Osteoblast (primary cell): ENCODE measurements at places on chromosomes 7 and 10. TPM values are rescaled to one million over a fixed set of nuclear protein-coding genes. Genes with fewer than 3 reads are reported as not detected.

DNA sequence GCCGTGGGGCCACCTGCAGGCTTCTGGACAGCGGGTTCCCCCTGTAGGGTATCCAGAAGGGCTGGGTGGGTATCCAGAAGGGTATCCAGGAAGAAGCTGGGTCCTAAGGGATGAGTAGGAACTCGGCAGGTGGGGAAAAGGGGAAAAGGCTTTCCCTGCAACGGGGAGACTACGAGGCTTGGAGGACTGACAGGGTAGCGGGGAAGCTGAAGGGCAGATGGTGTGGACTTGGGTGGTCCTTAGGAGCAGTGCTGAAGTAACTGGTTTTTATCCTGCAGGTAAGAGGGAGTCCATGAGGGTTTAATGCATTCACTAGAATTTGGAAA lies 525 bp downstream of the UBE2D4 start:
- DNase-seq = no peak
- no peaks in the 10 kb centered on the region for H3K27me3 ChIP-seq
- H3K4me1 ChIP-seq = peaks cover 10% of the 10 kb centered on the region
- peak overlapping the region; percentile 78 for H3K27ac ChIP-seq
- no peaks in the 10 kb centered on the region for H3K36me3 ChIP-seq
- H3K4me3 ChIP-seq = peak overlapping the region; percentile 82

Gene LRCH4
- 14.5 and 18.0 TPM in 2 replicates for total RNA-seq

- no peak for DNase-seq
- H3K27ac ChIP-seq = no peak within 1 kb of the TSS
- H3K36me3 ChIP-seq = no peaks in the 10 kb centered on the region
- H3K4me3 ChIP-seq = no peak within 1 kb of the TSS
- H3K27me3 ChIP-seq = peaks cover 51% of the 10 kb centered on the region
Measured at GRCh38 chr7:150978126-150978789, at the start of gene KCNH2. Gene KCNH2, minus strand, starts transcription at chr7:150978321. Its CDS starts 408 bp downstream, at chr7:150977913.

DNA sequence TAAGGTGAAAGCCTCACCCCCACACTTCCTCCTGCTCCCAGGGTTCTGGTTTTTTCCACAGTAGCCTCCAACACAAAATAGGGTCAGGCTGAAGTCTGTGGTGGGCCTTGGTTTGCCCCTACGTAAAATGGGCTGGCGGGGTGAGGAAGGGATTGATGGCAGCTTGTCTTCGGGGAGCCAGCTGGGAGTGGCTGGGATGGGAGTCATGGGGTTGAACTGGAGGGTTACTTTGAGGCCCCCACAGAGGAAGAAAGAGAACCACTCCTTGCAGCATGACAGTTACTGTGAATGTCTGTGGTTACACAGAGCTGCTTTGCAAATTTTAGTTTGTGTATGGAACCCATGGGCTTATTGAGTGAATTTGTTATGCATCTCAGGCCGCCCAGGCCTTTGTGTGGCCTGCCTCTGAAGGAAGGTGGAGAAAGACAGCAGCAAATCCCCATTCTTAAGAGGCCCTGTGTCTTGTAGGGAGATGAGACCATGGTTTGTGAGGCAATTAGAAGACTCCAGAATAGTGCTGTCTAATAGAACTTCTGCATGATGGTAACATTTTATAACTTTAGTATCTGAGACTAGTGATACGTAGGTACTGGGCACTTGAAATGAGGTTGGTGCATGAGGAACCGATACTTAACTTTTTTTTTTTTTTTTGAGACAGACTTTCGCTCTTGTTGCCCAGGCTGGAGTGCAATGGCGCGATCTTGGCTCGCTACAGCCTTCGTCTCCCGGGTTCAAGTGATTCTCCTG lies 8.1 kb downstream of the TRIM8 start:
- peak overlapping the region; percentile 23 for H3K27ac ChIP-seq
- H3K27me3 ChIP-seq = no peaks in the 10 kb centered on the region
- H3K36me3 ChIP-seq = peaks cover 66% of the 10 kb centered on the region
- H3K4me3 ChIP-seq = no peak overlapping the region
- H3K4me1 ChIP-seq = peaks cover 24% of the 10 kb centered on the region

Gene DPP6
- not detected in 2 replicates for total RNA-seq

DNA sequence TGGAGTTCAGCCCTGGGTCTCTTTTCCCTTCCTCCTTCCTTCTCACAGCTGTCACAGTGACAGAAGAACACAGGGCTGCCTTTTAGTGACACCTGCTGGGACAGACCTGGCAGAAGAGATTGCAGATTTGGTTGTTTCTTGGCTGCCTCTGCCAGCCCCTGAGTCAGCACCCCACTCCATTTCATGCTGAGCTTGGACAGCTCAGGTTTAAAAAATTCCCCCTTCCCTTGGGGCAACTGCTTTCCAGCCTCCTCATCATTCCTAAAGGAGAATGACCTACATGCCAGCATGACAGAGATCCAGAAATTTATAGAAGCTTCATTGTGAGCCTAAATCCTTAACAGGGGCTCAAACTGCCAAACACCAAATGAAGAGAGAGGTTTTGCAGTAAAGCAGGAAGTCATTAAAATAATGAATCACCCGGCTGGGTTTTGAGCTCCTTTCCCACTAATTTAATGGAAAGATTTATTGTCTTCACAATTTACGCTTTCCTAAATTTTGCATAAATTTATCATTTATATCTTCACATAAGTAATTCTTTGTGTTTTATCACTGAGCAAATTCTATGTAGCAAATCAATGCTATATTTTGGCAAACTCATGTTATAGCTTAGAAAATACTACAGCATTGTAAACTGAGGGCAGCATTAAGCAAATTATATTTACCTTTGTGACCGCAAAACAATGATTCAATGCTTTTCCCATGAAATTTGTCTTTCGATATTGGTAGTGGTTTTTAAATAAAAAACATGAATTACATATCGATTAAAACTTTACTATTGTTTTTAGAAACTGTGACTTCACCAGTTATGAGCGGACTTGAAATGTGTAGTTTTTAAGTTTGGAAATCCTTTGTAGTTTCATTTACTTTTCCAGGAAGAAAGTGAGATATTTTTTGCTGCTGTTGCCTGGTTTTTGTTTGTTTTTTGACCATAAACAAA lies 399.5 kb upstream of the ANKRD30A start:
- no peaks in the 10 kb centered on the region for H3K27me3 ChIP-seq
- no peaks in the 10 kb centered on the region for H3K36me3 ChIP-seq
- H3K27ac ChIP-seq = peak overlapping the region; percentile 26
- H3K4me3 ChIP-seq = no peak overlapping the region
- H3K4me1 ChIP-seq = peaks cover 22% of the 10 kb centered on the region
- peak; percentile 94 for DNase-seq

Gene PTN
- total RNA-seq = 21.0 and 33.3 TPM in 2 replicates

DNA sequence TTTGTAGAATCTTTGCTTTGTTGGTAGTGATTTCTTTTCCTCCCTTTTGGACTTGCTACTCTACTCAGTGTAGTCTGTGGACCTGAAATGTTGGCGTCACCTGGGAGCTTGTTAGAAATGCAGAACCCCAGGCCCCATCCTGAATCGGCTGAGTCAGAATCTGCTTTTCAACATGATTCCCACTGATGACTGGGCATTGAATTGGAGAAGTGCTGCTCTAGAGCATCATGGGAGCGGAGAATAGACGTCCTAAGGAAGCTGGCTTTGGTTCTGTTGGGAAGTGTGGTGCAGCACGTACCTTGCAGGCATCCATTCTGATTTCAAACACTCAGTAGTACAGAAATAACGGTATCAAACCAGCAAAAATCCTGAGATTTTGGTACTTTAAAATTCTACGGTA lies 54.7 kb downstream of the RBM33 start:
- no peaks in the 10 kb centered on the region for H3K4me1 ChIP-seq
- no peak for DNase-seq
- H3K27me3 ChIP-seq = no peaks in the 10 kb centered on the region
- H3K4me3 ChIP-seq = no peak overlapping the region
- H3K36me3 ChIP-seq = peaks cover 15% of the 10 kb centered on the region

GRCh38 chr10:69096045-69096444 lies 8.1 kb downstream of the SRGN start:
- peaks cover 47% of the 10 kb centered on the region for H3K36me3 ChIP-seq
- H3K27me3 ChIP-seq = no peaks in the 10 kb centered on the region
- DNase-seq = no peak
- peaks cover 21% of the 10 kb centered on the region for H3K4me1 ChIP-seq
- no peak overlapping the region for H3K4me3 ChIP-seq

DNA sequence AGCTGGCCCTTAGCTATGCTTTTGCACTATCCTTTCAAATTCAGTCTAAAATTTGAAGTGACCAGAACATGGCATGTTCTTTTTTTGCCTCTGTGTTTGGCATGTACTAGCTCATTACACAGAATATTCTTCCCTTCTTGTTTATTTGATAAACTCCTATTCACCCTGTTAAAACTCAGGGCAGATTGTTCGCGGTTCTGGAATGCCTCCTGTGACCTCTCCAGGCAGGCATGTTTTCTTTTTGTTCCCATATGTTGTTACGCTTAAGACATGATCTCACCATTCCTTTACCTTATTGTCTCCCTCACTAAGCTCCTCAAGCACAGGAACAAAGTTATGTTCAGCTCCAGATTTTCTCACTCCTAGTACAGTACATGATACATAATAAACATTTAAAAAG lies 181.7 kb downstream of the CCSER2 start:
- DNase-seq = no peak
- H3K27me3 ChIP-seq = no peaks in the 10 kb centered on the region
- H3K27ac ChIP-seq = no peak overlapping the region
- peaks cover 11% of the 10 kb centered on the region for H3K4me1 ChIP-seq

DNA sequence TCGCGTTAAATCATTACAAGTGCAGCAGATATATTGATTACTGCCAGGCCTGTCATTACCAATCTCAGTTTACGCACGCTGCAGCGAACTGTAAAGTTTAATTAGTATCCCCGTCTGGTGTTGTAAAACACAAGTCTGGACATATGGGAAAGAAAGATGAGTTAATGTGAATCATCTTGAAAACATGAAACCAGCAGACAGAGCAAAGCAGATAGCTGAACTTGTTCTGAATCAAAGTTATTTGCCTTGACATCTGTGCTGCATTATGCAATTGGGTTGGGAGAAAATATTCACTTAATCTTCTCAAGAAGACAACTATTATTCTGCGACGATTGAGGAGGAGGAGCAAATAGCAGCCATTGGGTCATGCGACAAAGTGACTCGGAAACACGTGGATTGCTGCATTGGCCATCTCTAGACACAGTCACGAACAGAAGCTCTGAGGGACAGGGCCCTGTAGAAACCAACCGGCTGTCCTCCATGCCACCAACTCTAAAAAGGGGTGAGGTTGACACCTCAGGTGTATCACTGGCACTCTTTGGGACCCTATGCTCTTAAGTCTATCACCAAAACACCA lies 156.3 kb upstream of the C7orf33 start:
- H3K27ac ChIP-seq = no peak overlapping the region
- H3K36me3 ChIP-seq = no peaks in the 10 kb centered on the region
- no peak for DNase-seq
- no peak overlapping the region for H3K4me3 ChIP-seq
- no peaks in the 10 kb centered on the region for H3K4me1 ChIP-seq

Gene SPDYE2
- total RNA-seq = not detected in 2 replicates

DNA sequence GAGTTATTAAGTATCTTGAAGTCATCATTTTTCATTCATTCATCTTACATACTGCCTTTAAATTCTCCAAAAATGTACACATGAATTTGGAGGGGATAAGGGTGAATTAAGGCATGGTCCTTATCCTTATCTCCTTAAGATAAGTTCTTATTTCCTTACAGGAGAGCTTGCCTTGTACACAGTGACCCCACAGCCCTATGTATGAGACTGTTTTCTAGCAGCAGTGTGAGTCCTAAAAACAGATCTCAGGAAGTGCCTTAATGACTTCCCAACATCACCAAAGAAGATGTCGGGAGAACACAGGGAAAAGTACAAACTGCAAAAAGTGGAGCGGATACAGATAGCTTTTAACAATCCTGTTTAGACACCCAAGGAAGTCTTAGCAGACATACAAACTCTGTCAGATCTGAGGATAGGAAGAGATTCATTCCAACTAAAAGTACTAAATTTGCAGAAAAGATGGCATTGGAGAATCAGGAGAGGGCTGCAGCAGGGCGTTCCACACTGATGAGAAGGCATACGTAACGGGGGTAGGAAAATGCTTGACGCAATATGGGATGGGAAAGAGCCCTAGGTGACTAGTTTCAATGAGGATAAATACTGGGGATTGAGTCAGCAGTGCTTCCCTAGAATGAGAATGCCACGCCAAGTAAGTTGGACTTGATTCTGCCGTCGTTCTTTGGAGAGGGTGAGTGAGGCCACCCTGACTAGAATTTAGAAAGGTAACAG lies 570.2 kb downstream of the PARD3 start:
- no peak overlapping the region for H3K27ac ChIP-seq
- no peak overlapping the region for H3K4me3 ChIP-seq
- H3K36me3 ChIP-seq = no peaks in the 10 kb centered on the region
